Stimulated activated CD4-positive, alpha-beta T cell treated with anti-CD3 and anti-CD28 coated beads, Interleukin-4, amount 100 ng/mL, for 48 hours (primary cell): ENCODE measurements at places on chromosomes 7 and 10.

- no peak for DNase-seq
Observed at GRCh38 chr7:2684501-2684900, 3.5 kb upstream of the AMZ1 start.

- DNase-seq, result no peak
Observed at GRCh38 chr10:14548474-14548873, 217.8 kb upstream of the FRMD4A start.

DNA sequence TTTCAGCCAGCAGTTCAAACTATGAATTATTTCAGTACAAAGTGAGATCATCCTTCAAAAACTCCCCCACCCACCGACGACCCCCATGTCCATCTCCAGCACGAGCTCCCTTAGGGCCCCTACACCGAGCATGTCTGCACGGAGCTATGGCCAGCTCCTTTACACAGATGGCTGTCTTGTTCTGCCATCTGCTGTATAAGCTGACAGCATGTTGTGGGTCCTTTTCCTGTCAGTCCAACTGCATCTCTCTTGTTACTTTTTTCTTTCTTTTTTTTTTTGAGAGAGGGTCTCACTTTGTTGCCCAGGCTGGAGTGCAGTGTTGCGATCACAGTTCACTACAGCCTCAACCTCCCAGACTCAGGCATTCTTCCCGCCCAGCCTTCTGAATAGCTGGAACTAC lies 21.6 kb downstream of the NPC1L1 start:
- DNase-seq, result no peak

GRCh38 chr7:152596824-152597223 lies 79.1 kb downstream of the XRCC2 start:
- no peak for DNase-seq

DNA sequence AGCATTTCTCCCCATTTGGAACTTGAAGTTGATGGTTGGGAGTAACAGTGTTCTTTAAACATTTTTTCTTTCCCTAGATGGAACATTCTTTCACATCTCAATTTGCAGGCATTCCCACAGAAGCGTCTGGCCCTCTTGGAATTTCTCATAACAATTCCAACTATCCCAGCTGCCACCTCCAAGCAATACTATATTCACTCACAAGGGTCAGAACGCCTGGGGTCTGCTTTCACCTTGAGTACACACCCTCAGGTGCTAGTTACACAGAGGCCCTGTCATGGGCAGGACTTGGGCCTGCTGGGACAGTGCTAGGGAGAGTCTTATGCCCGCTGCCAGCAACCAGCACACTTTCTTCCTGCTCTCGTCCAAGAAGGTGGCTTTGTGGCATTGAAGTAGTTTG lies 136.5 kb downstream of the JCAD start:
- DNase-seq, result no peak

DNA sequence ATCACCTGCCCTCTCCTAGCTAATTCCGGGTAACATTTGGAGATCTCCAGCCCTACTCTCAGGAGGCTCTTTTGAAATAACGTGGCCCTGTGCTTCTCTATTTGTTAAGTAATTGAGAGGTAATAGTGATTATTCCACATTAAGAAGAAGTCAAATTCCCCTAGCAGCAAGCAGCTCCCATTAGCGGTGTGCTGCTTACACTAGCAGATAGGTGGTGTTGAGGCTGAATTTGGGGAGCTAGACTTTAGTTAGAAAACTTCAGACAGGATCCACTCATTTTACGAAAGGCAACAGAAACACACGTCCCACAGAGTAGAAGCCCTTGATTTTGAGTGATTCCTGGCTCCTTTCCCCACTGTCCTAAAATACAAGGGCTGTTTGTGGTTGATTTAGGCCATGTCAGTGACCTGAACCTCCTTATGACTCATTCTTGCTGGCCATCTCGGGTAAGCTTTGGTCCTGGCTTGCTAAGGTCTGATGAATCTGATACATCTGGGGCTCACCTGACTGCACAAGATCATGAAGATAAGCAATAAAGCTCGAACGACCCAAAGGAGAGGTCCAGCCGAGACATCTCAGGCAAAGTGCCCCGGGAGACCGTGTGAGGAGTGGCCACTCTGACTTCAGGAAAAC lies 77.2 kb downstream of the FAM204A start:
- no peak for DNase-seq

GRCh38 chr7:76047305-76047810 lies 442 bp downstream of the STYXL1 start:
- no peak for DNase-seq

DNA sequence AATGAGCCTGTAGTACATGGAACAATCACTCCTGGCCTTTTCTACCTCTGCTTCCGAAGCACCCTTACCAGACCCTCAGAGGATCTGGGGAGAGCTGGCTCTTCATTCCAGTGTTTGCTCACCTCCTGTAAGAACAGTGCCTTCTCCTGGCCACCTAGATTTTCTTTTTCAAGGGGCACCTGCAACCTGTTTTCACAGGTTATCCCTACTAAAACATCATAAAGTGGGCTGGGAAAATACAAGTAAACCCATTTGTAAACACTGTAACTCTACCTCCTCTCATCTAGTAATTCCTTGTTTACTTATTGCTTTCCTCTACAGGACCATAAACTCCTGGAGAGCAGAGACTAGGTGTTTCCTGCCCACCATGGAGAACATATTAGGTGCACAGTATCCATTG lies 1.1 kb downstream of the PIK3AP1 start:
- DNase-seq, result no peak

DNA sequence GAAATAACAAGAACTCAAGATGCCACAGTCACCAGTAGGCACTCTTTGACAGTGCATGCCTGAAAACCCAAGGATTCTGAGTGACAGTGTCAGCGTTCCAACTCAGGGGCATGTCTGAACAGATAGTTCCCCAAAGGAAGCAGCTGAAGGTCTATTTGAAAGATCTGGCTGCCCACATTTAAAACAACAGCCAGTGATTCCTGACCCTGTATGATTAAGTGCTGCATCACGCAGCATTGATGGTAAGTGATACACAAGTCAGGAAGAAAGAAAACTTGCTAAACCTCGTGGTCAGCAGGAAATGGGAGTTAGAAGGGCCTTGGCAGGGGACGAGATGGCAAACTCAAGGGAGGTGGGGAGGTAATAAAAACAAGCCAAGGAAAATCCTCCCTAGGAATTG lies 1013.1 kb downstream of the TYW1 start:
- no peak for DNase-seq
